GM13976 (cell line): ENCODE measurements at places on chromosomes 1 and 21.

- no peak for DNase-seq
Measured at GRCh38 chr21:16457498-16457897, 727.7 kb downstream of the USP25 start.

DNA sequence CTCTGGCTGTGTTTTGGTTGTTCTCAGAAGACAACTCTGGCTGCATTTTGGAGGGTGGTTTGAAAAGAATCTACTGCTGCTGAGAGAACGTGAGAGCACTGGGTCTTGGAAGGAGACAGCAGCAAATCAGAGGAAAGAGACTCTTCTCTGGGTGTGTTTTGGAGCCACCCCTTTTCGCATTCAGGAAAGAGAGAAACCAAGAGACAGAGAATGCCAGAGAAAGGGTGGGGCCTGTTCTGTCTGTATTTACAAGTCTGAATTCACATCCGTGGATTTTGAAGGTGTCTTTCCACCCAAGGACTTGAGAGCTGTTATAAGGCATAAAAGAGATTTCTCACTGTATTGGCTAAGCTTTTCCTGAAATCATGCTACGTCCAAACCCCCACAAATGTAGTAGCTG, 187.2 kb downstream of the C1orf94 start:
- no peak for DNase-seq

DNA sequence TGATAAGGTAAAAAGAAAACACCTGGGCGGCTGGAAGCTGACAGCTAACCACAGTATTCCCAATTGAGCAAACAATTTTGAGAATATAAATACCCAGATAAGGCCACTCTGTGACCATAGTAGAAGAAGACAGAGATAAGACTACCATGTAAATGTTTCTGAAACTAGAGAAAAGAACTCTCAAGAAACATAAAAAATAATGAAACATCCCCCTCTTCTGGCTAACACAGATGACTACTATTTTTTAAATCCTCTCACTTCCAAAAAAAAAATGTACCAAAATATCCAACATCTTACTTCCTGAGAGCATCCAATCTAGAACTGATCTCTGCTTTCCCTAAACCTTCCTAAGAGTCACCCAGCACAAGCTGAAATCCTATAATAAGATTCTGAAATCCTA, 125.9 kb downstream of the HFM1 start:
- DNase-seq: no peak

- DNase-seq: no peak
Measured at GRCh38 chr1:51819810-51820209, 58.7 kb downstream of the NRDC start.

DNA sequence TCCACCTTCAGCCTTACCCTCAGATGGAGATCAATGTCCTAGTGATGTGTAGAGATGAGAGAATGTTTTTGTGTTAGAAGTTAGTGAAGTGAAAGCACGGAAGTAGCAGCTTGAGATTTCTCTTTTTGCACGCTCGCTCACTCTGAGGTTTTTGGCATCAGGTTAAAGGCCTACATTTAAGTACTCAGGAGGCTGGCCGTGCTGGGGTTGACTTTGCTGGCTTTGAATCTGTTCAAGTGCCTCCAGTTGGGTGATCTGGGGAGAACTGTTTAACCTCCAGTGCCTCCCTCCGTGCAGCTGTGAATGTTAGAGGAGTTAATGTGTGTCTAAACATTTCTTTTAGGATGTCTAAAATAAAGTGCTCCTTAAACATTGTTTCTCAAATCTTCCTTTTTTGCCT, 13.9 kb downstream of the PHGDH start:
- no peak for DNase-seq

GRCh38 chr1:214075305-214075998, 87.7 kb downstream of the PROX1 start:
- no peak for DNase-seq

- no peak for DNase-seq
Measured at GRCh38 chr1:9606948-9607347, 18.2 kb downstream of the TMEM201 start.

GRCh38 chr1:58500043-58500442, 46.5 kb downstream of the OMA1 start:
- no peak for DNase-seq

DNA sequence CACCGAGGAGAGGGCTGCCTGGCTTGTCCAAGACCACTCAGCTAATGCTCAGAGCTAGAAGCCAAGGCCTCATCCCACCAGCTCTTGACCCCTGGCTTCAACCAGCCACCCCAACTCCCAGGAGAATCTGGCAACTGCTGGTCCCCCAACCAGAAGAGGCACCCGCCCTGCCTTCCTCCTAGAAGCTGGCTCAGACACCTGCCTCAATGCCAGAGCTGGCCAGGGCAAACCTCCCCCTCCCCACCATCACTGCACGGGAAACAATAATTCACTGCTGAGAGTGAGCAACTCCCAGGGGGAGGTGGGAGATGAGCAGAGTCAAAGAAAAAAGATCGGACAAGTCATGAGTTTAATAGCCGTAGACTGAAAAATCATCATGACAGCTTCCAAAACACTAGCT, 3.3 kb downstream of the CHD5 start:
- DNase-seq: no peak

DNA sequence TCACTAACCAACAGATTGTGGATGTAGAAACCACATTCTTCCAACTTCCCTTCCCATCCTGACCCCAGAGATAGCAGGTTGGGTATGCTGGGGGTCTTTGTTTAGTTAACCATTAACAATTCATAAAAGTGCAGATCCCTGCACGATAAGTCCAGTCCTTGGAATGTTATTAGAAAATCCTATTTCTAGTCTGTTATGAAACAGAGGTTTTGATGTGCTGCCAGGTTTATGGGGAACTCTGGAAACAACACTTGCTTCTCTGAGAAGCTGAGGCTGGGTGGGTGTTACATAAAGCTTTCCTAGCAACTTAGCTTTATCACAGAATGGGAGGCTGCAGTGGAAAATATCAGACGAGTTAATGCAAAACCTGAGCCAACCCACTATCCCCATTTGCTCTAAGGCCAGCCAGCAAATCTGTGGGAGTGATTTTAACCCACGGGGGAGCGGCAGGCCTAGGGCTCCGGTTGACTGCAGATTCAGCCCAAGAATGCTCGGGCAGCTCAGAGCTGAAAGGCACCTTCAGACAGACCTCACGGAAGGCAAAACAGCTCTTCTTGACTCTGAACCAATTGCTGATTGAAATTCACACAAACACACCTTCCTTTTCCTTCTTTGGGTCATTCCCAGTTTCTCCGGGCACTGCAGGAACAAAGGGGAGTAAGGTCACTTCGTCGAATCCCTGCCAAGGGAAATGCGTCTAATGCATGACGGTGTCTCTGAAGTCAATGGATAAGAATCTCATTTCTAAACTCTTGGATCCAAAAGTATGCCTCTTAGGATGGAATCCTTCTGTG, 111.7 kb upstream of the IRF2BP2 start:
- DNase-seq: no peak

GRCh38 chr1:89762386-89762778, 58.5 kb upstream of the LRRC8D start:
- no peak for DNase-seq

- no peak for DNase-seq
Measured at GRCh38 chr1:91783423-91784170, 102.4 kb downstream of the TGFBR3 start.

- no peak for DNase-seq
Measured at GRCh38 chr1:200640963-200641401, 20.4 kb upstream of the KIF14 start.

- DNase-seq: no peak
Measured at GRCh38 chr1:169765580-169766331, 29.0 kb downstream of the METTL18 start.

DNA sequence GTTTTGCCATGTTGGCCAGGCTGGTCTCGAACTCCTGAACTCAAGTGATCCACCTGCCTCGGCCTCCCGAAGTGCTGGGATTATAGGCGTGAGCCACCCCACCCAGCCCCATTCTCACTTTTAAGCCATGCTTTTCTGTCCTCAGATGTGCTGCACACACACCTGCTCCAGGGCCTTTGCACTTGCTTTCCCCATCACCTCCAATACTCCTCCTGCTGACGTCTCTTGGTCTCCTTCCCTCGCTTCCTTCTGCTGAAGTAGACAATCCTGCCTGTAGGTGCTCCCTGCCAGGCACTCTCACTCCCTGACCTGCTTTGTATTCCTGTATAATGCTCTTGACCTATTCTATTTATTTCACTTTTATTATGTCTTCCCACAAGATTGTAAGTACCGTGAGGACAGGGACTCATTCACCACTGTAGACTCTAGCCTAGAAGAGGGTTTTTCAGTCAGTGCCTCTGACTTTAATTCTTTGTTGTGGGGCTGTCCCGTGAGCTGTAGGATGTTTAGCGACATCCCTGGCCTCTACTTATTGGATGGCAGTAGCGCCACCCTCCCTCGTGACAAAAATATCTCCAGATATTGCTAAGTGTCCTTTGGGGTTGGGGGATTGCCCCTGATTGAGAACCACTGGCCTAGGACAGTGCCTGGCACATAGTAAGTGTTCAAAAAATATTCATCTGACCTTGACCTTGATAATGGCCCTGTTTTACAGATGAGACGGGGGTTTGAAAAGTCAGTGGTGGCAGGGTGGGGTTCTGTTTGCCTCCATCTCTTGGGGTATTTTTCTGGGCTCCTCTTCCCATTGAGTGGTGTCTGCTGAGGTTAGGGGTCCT, 4.6 kb downstream of the TNFRSF1B start:
- DNase-seq: no peak

DNA sequence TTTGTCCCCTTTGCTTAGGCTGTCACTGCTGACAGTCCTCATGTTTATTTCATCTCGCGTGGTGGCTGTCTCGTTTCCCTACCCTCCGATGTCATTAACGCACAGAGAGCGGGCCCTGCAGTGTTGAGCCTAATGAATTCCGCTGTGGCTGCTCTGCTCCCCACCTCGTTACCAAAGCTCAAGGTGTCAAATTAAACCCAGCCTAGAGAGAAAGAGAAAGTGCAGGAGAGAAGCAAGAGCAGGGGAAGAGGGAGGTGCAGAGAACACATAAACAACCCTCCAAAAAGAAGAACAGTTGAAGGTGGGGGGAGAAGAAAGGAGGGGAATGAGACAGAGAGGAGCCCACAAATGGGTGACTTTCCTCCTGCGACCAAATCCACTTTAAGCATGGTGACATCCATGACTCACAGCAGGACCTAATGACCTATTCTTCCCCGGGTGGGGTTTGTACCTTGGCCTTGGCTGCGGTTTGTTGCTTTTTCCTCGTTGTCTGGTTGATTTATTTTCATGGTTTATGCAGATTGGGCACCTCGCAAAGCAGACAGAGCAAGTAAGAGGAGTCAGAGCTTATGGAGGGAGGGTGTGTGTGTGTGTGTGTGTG, 92.5 kb downstream of the PBX1 start:
- DNase-seq: no peak

DNA sequence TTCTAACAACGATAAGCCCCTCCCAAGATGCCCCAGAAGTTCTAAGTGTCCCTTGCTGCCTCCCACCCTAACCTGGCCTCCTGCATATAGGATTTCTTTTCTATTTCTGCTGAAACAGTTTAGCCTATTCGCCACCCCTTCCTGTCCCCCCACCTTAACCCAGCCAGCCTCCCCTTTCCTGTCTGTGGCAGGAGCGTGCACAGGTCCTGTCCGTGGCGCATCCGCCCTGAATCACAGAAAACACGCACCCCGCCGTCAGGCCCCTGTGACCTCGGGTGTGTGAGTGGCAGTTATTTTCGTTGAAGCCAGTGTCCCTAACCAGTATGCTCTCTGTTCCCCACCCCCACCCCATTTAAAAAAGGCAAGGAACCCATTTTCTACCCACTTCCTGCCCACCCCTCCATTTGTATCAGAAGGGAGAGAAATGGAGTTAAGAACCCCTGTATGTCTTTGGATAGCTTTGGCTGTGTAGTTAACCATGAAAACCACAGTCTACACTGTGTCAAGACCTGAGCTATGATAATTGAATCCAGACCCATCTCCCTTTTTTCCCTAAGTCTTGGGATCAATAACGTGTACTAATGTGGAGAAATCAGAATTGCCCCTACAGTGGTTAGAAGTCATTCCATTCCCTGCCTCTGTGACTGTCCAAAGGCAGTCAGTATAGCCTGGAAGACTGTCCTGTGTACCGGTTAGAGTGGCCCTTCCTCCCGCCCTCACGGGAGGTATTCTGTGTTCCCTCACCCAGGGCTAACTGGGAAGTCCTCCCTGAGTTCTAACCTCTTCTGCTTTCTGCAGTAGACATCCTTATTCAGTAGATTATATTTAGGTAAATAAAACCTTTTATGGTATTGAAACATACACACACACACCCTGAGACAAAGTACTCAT, 1.8 kb downstream of the PLEKHO1 start:
- peak; percentile 52 for DNase-seq

DNA sequence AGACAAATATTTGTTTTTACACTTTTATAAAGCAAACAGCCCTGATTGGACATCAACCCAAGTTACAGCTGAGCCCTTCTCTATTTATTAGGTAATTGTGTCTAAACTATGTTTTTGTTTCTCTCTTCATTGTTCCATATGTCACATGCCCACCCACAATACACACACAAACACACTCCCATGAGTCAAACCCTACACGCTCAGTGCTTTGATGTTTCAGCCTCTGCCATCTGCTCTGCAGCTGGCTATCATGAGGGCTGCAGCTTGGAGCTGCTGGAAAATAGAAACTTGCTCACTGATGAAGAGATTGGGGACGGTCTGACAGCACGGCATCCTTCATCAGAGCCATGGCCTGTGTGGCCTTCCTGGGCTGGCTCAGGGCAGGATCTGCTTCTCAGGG, 41.7 kb downstream of the PSMG1 start:
- DNase-seq: no peak

- no peak for DNase-seq
Measured at GRCh38 chr1:6599141-6599975, 3.3 kb downstream of the KLHL21 start.

DNA sequence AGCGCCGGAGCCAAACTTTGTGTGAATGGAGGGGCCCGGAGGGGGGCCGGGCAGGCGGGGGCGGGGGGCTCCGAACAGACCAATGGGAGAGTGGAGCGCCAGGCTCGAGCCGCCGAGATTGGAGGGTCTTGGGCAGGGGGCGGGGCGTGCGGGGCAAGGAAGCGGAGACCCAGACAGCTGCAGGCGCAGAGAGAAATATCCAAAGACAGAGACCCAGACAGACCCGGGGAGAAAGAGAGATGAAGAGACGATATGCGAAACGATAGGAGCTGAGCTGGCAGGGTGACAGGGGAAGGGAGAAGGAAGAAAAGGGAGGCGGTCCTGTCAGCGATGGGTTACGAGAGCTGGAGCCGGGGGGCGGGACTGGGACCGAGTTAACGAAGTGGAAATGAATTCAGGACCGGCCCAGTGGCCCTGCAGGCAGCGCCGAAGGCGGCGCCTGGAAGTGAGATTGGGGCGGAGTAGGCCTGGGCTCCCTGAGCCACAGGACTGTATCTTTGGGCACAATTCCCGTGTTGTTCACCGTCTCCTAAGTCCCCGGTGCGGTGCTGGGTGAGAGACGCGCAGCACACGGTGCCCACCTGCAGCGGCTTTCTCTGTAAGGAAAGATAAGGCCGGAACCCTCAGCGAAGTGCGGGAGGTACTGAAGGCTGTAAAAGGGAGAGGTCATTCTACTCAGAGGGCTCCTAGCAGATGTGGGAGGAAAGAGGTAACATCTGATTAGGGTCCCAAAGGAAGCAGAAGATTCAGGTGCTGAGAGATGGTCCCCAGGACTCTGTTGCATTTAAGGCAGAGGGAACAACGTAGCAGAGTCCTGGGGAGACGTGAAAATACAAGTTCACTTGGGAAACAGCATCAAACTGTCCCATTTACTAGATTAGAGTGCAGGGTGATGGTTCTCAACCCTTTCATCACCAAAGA, 543 bp upstream of the KCNJ10 start:
- DNase-seq: peak; percentile 77
